Dorsolateral prefrontal cortex (tissue), 122 donors: ENCODE measurements at places on chromosomes 13 and 19. TPM values are rescaled to one million over a fixed set of nuclear protein-coding genes. Genes with fewer than 3 reads are reported as not detected.

SPRED3 gene
- total RNA-seq = 6.6 TPM

SHISA2 gene
- 3.7 TPM for total RNA-seq

CGB5 gene
- not detected for total RNA-seq

NLRP11 gene
- total RNA-seq = not detected

RAB20 gene
- total RNA-seq = 10.1 TPM

FFAR3 gene
- total RNA-seq = not detected

ARL11 gene
- total RNA-seq = 0.25 TPM

PEAK3 gene
- total RNA-seq = 0.36 TPM

RGL3 gene
- 19.2 TPM for total RNA-seq

CFAP97D2 gene
- total RNA-seq = 1.0 TPM

ZNF580 gene
- 31.8 TPM for total RNA-seq

C5AR1 gene
- total RNA-seq = 5.6 TPM

WASF3 gene
- total RNA-seq = 117 TPM

SIGLEC8 gene
- 4.0 TPM for total RNA-seq

SUGP2 gene
- 224 TPM for total RNA-seq

DHRS12 gene
- total RNA-seq = 9.7 TPM

JAK3 gene
- total RNA-seq = 12.9 TPM

DNA sequence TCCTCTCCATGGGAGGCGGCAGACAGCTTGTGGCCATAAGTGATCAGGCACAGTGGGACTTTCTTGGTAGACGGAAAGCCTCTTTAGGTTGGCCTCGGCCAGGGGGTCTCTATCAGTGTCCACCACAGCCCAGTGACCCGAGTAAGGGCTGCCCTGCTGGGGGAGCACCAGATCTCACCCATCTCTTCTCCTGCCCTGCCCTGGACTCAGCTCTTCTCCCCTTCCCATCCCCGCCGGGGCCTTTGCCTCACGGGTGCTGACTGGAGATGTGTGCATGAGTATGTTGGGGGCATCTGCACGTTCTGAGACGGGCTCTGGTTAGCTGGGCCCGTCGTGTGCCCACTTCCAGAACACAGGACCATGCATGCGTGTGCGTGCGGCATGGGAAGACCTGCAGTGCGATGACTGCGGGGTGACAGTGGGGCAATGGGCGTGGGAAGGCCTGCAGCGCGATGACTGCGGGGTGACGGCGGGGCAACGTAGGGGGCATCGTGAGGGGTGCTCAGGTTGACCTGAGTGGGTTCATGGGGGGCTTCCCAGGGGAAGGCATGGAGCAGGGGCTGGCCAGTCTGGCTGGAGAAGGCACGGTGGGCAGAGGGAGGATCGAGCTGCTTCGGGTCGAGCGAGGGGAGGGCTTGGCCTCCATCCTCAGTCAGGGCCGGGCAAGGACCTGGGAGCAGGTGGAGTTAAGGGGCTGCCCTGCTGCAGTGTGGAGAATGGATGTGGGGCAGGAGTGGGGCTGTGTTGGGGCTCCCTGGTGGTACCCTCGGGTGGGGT is 15.9 kb downstream of the EPN1 start:
- no peak for DNase-seq

DNA sequence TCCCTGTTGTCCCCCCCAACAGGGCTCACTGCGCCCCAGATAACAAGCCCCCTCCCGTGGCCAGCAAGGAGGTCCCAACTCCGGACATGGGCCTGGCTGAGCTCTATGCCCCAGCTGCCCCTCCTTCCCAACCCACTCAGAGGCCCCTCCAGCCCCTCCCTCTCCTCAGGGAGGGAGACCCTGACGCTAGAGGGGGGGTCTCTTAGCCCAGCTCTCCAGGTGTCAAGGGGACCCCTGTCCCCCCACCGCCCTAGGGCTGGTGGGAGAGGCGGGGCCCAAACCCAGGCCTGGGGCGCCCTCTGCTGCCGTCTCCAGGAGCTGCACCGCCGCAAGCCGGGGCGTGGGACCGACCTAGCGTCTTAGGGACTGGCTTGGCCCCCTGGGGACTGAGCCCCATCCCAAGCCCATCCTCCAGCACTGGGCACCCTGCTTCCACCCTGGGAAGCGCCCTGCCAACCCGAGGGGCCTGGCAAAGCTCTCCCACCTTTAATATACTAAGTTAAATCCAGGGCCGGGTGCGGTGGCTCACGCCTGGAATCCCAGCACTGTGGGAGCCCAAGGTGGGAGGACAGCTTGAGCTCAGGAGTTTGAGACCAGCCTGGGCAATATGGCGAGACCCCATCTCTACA is 1.4 kb downstream of the GRIN3B start:
- no peak for DNase-seq

- DNase-seq = no peak
Observed at GRCh38 chr13:40432018-40432978, 234.1 kb downstream of the FOXO1 start.

DNA sequence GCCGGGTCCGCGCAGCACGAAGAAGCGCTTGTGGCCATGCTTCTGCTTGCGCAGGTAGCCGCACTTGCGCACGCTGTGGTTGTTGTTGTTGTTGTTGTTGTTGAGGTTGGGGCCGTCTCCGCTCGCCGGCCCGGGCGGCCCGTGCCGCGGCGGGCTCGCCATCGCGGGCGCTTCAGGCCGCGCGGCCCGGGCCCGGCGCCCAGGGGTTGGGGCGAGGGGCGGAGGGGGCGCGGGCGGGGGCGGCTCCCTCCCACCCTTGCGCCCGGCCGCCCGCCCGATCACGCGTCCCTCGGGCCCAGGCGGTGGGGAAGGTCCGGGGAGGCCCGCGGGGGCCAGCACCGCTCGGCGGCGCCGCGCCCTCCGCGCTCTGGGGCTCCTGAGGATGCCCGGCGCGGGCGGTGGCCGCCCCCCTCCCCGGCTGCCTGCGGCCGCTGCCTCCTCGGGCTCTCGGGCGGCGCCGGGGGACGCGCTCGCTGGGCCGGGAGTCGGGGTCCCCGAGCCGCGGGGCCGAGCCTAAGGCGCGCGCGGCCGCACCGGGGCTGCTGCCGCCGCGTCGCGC is 412 bp downstream of the IRS2 start:
- no peak for DNase-seq

- DNase-seq = no peak
Observed at GRCh38 chr13:93480553-93481106, 254.0 kb downstream of the GPC6 start.

- DNase-seq = no peak
Observed at GRCh38 chr19:49110567-49110966, 3.6 kb upstream of the LIN7B start.

GRCh38 chr13:114179087-114179658 is at the start of gene CFAP97D2:
Gene CFAP97D2, plus strand, starts transcription at chr13:114179257. Its CDS starts 74 bp downstream, at chr13:114179331.
- no peak for DNase-seq

DNA sequence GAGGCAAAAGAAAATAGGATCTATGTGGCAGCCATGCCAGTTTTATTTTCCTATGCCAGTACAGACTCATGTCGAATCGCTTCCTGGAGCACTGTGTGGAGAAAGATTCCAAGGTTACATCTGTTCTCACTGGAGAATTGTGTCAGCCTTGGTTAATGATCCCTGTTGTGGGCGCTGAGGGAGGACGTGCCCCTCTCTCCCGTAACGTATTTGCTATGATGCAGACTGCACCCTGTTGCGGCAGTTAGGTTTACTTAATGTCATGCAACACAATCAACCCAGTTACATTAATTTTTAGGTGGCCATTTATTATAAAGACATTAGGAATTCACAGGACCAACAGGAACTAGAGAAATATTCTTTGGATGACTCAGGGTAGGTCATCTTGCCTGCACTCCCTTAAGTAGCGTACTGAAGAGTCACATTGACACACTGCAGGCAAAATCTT is 892.9 kb downstream of the EFNB2 start:
- no peak for DNase-seq

DNA sequence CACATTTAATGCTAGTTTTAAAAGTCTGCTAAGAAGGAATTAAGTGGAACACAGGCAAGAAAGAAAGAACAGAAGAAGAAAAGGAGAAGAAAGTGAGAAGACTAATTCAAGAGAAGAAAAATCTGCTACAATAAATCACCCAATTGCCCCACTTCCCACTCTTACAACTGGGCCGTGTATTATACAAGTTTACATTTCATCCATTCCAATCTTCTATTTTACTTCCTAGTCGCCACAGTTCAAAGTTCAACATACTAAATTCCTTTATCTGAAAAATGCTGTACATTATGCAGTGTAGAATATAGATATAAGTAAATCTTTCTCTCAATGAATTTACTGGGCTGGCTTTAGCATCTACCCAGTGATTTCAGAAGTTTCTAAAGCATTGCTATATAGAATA is 328.2 kb downstream of the DIAPH3 start:
- no peak for DNase-seq

- no peak for DNase-seq
Observed at GRCh38 chr13:93230261-93230855, 3.8 kb downstream of the GPC6 start.

GRCh38 chr19:13128583-13128982 is 10.5 kb downstream of the NACC1 start:
- no peak for DNase-seq

DNA sequence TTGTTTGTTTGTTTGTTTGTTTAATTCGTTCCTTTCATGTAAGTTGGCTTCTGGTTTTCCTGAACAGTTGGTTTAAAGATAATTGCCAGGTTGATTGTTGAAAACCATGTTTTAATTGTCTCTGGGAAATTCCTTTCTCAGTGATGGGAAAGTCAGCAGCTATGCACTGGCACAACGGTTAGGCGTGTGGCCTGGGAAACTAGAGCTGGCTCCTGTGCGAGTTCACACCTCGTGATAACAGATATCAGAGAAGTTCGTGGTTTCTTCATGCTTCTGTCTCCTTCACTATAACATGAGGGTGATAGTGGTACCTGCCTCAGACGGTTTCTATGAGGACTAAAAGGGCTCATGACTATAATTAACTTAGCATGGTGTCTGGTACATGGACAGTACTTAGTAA is 153.5 kb downstream of the STK24 start:
- no peak for DNase-seq

DNA sequence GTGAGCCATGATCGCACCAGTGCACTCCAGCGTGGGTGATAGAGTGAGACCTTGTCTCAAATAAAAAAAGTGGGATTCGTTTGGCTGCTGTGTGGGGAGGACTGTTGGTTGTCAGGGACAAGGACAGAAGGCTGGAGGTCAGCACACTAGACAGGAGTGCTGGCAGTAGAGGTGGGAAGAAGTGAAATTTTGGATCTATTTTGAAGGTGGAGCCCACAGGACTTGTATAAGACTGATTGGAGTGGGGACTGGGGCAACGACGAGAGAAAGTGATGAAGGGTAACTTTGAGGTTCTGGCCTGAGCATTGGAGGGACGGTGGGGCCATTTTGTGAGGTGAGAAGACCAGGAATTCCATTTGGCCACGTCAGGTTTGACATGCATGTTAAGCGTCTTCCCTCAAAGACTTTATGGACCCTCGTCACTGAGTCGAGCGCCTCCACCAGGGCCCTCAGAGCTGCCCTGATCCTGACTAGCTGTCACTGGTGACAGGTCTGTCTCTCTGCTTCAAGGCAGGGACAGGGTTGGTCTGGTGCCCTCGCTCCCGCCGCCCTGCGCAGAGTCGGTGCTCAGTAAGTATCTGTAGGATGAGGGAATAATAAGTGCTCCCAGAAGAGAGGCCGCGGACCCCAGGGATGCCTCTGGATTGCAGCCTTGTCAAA is 673 bp downstream of the CTU1 start:
- DNase-seq = no peak

- DNase-seq = peak; percentile 94
Observed at GRCh38 chr19:42254850-42255765, at the start of gene ERF. Gene ERF, minus strand, starts transcription at chr19:42255128. Its CDS starts 129 bp downstream, at chr19:42254999.

- DNase-seq = peak; percentile 71
Observed at GRCh38 chr19:12788682-12789097, 2.6 kb upstream of the JUNB start.

GRCh38 chr19:45774765-45775164 is 5.7 kb upstream of the SIX5 start:
- DNase-seq = no peak

- no peak for DNase-seq
Observed at GRCh38 chr13:113070855-113071254, 34.7 kb upstream of the F7 start.

DNA sequence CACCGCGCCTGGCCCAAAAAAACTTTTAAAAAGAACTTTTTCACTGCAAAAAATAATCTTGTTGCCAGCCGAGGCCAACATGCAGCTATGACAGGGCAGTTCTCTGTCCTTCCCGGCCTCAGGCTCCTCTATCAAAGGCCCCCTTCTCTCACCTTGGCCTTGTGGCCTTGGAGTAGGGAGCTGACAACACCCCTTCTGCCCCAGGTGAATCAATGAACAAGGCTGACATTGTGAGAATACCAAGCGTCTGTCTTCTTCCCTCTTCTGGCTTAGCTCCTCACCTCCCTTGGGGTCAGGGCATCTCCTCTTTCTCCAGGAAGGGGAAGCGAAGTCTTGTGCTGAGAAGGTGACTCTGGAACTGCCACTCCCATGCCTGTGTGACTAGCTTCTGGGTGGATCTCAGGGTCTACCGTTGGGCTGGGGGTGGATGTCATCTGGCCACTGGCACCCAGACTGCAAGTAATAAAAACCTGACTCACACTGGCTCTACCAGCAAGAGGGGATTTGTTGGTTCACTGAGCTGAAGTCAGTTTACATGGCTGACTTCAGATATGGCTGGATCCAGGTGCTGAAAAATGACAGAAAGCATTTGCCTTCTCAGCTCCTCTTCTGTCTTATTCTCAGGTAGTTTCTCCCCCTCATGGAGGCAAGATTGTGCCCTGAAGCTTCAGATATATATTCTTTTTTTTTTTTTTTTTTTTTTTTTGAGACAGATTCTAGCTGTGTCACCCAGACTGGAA is 6.3 kb downstream of the C19orf38 start:
- no peak for DNase-seq

DNA sequence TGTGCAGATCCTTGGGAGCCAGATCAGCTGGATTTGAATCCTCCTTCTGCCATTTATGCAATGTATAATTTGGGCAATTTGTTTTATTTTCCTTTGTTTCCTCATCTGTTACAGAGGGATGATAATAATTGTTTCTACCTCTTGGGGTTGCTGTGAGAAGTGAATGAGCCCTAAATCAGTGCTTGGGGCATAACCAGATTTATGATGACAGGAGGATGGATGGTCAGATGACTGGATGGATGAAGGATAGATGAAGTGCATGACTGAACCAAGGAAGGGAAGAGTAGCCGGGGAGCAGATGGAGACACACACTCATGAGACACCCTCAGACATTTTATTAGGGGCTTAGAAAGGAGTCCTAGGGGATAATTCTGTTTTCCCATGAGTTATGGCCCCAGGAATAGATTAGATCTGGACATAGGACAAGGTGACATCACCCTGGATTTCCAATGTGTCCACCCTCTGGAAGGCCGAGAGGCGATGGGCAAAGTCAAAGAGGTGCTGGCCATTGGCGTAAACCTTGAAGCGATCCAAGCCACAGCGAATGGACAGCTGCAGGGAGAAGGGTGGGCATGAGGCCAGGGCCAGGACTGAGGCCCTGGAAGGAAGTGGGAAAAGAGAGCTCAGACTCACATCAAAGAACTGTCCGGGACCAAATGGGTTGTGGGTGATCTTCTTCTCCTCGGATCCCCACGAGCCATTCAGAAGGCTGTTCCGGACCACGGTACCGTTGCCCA is 11.2 kb downstream of the LGALS4 start:
- DNase-seq = no peak

GRCh38 chr19:45130888-45131615 is 29.7 kb downstream of the NKPD1 start:
- no peak for DNase-seq

- DNase-seq = no peak
Observed at GRCh38 chr13:40102360-40102727, 446.9 kb downstream of the COG6 start.

GRCh38 chr13:75356421-75356820 is 125.5 kb downstream of the TBC1D4 start:
- DNase-seq = no peak
